RPMI7951 (cell line): ENCODE measurements at places on chromosomes 2 and 18. TPM values are rescaled to one million over a fixed set of nuclear protein-coding genes. Genes with fewer than 3 reads are reported as not detected.

The MOB4 gene
- 80.6 and 103 TPM in 2 replicates for total RNA-seq

The MSTN gene
- total RNA-seq = not detected in 2 replicates

The FOXI3 gene
- not detected in 2 replicates for total RNA-seq

The LAMA3 gene
- 0.49 and 2.9 TPM in 2 replicates for total RNA-seq

The CDH19 gene
- 2.1 and 2.3 TPM in 2 replicates for total RNA-seq

The IL1F10 gene
- total RNA-seq = not detected in 2 replicates

The FEV gene
- total RNA-seq = not detected in 2 replicates
